ENCODE measurements at places on chromosomes 11 and 22.
A peak's percentile ranks its signal among the peaks of the same experiment; 100 is the strongest.

GRCh38 chr22:36640106-36640672 is 63.4 kb downstream of the CACNG2 start:
- no peak for DNase-seq

DNA sequence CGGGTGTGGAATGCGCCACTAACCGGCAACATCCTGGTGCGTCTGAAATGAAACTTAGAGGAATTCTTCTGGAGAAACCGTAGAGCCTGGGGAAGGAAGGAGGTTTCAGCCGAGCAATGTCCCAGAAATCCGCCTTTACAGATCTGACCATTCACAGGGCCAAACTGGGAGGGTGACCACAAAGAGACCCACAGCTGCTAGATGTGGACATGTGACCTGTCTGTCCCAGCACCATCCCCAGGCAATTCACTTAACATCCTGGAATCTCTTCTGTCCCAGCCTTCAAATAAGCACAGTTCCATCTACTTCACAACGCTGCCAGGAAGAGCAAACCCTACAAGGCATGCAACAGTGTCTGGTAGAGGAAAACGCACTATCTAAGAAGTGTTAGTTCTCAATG is 9.8 kb downstream of the MCAT start:
- no peak for DNase-seq

GRCh38 chr11:47611348-47611794 is 17.2 kb upstream of the C1QTNF4 start:
- DNase-seq, result no peak

GRCh38 chr11:34213366-34213765 is 107.9 kb downstream of the NAT10 start:
- DNase-seq, result no peak

GRCh38 chr22:46974077-46974476 is 211.6 kb downstream of the TBC1D22A start:
- DNase-seq, result no peak

DNA sequence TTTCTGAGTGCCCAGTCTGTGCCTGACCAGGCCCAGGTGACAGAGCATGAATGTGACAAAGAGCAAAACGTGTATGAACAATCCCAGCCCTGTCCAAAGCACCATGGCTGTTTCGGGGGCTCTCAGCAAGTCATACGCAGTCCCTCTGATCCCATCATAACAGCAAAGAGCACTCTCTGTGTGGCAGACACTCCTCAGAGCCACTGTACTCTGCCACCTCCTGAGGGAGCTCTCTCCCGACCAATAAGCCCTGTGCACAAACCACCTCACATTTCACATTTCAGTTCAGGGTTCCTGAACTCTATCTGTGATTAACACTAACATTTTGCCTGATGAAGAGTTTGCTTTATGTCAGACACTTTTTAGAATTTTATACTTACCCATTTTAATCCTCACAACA is 6.6 kb downstream of the DGCR2 start:
- DNase-seq, result no peak

- DNase-seq, result no peak
Measured at GRCh38 chr11:86980086-86980796, 25.0 kb upstream of the FZD4 start.

GRCh38 chr11:9664276-9665171 is 647 bp downstream of the SWAP70 start:
- DNase-seq, result no peak

- DNase-seq, result no peak
Measured at GRCh38 chr11:127818625-127819024, 768.7 kb downstream of the ETS1 start.

DNA sequence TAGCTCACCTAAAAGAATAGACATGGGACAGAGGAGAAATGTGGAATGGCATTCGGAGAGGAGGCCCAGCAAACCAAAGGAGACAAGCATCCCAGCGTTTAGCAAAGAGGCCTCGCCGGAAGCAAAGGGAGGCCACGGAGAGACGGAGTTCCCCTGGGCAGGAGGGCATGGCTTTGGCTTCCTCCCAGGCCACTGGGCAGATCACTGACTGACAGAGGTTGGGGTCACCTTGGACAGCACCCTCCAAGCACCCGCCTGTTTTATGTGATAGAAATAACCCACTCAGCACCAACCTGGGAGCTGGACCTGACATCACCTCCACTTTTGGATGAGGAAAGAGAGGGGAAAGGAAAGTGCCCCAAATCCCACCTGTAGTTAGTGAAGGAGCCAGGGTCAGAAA is 434.1 kb downstream of the BRD1 start:
- no peak for DNase-seq

- DNase-seq, result no peak
Measured at GRCh38 chr11:63557570-63557969, 5.6 kb downstream of the PLAAT2 start.

DNA sequence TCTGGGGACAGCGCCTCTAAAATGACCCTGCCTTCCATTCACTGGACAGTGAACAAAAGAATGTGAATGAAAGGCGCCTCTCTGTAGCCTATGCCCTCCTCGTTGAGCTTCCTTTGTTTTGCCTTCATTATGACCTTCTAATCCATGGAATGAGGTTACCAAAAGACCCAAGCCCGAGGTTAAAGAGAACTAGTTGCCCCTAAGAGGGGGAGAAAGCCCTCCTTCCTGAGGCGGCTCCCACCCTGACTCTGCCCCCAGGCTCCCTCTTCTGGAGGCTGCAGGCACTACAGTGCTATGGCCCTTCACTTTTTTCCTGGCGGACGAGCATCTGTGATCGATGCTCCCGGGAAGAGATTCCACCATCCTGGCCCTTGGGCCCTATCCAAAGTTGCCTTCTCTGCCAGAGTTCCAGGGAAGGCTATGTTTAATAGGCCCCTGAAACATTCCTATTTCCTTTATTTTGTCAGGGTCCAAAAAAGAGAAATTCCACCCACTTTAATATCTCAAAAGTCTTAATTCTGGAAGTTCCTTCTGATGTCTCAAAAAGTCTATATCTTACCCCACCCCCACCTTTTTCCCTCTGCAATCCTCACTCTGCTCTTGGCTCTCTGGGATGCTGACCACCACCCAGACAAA is 147.3 kb downstream of the FEZ1 start:
- peak; percentile 17 for DNase-seq

DNA sequence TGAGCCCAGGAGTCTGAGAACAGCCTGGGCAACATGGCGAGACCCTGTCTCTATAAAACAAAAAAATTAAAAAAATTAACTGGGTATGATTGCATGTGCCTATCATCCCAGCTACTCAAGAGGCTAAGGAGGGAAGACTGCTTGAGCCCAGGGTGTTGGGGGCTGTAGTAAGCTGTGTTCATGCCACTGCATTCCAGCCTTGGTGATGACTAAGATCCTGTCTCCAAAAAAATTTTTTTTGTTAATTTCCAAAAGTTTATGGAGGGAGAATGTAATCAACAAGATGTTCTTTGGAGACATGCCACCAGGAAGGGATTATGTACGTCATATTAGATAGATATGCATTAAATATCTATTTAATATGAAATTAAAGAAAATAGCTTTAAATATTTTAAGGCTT is 267.5 kb downstream of the SBF2 start:
- no peak for DNase-seq

DNA sequence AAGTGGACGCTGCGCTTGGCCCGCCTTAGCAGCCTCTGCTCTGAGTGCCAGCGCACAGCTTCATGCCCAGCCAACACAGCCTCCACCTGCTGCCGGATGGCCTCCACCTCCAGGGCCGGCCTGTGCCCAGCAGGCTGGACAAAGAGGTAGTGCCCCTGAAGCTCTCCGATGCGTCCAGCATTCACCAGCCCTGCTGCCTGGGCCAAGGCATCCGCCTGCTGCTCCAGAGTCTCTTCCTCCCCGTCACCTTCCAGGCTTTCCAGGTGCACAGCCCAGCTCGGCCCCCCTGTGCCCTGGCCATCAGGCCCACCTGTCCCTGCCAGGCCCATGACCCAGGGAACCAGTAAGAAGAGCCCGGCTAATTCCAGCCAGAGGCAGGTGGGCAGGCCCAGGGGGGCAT is 2.5 kb downstream of the PCSK7 start:
- DNase-seq, result no peak

DNA sequence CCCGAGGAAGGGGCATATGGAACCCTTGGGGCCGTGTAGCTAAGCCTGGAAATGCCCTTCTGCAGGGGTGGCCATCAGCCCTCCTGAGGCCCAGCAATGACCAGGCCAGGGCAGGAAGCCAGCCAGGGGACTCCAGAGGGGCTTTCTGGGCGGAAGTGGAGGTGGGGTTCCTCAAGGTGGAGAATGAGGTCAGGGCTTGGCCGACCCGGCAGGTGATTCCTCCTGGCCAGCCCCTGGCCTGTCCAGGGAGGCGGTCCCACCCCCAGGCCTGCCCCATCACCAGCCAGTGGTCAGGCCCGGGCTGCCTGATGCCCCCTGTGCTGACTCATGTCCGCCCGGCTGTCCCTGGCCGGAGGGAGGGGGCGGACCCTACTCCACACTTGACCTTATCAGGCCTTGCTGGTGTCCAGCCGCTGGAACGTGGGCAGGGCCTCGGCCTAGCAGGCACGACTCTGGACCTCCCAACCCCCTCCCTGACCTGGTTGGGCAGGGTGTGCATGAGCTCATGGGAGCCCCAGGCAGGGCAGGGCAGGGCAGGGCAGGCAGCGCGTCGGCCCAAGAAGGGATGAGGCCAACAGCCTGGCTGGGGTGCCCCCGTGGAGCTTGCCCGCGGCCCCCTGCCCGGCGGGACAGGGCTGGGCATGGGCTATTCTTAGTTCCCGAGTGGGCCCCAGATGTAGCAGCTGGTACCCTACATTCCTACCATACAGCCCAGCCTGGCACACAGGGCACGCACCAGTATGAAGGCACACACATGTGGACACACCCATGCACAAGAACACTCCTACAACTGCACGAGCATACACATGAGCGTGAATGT is 35.9 kb downstream of the RPL3 start:
- DNase-seq, result no peak

DNA sequence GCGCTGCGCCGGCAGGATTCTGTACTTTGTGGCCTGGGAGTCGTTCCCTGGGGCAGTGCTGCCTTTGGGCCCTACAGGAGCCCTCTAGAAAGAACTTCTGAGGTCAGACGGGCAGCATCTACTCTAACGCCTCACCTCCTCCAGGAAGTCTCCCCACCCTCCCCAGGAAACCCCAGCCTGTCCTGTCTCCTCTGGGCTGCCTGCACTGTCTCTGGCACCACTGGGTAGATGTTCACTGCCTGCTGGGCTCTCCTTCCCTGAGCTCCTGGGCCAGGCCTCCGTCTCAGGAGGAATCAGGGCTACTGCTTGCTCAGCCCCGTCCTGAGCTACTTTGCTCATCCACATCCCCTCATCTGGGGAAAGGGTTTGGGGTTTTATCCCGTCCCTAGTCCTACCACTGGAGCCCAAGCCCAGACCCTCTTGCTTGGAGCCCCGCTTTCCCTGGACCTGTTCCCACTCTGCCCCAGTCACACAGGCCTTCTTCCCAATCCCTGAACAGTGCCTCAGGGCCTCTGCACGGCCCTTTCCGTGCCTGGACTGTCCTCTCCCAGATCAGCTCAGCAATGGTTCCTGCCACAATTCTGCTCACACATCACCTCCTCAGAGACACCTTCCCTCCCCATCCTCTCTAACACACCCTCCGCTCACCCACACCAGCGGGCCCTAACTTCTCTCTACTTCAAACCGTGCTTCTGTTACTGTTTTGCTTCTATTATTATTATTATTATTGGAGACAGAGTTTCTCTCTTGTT is 11.3 kb upstream of the TREH start:
- DNase-seq, result no peak

DNA sequence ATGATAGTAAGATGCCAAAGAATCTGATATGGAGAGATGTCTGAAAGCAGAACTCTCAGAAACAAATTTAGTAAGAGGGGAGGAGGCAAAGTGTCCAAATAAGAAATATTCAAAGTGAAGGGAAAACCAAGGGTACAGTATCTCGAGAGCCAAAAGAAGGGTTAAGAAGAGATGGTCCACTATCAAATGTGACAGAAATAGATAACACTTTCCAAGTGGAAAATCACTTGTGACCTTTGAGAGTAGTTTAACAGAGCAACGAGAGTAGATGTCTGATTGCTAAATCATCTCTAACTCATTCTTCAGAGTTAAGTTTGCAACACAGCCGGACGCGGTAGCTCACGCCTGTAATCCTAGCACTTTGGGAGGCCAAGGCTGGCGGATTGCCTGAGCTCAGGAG is 4.3 kb upstream of the BUD13 start:
- DNase-seq, result no peak

- DNase-seq, result no peak
Measured at GRCh38 chr11:59862252-59862651, 4.0 kb downstream of the TCN1 start.

- DNase-seq, result no peak
Measured at GRCh38 chr11:86692746-86693145, 20.3 kb upstream of the ME3 start.

DNA sequence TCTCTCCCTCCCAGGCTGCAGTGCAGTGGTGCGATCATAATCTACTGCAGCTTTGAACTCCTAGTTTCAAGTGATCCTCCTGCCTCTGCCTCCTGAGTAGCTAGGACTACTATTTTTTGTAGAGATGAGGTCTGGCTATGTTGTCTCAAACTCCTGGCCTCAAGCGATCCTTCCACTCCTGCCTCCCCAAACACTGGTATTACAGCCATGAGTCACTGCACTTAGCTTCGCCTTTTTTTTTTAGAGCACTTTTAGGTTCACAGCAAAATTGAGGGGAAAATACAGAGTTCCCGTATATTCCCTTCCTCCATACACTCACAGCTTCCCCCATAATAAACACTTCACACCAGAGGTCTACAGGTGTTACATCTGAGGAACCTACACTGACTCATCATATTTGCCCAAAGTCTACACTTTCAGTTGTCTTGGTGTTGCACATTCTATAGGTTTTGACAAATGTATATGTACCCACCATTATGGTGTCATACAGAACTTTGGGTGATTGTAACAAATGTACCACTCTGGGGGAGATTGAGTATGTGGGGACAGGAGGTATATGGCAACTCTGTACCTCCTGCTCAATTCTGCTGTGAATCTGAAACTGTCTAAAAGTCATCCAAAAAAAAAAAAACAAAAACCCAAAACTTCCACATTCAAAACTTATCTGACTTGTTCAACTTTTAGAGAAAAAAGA is 11.3 kb upstream of the SLC37A4 start:
- DNase-seq, result no peak

GRCh38 chr11:7511401-7511800 is 2.4 kb upstream of the PPFIBP2 start:
- no peak for DNase-seq

- DNase-seq, result no peak
Measured at GRCh38 chr11:33624083-33624482, 76.5 kb downstream of the C11orf91 start.

GRCh38 chr11:128341280-128342248 is 245.8 kb downstream of the ETS1 start:
- DNase-seq, result no peak

DNA sequence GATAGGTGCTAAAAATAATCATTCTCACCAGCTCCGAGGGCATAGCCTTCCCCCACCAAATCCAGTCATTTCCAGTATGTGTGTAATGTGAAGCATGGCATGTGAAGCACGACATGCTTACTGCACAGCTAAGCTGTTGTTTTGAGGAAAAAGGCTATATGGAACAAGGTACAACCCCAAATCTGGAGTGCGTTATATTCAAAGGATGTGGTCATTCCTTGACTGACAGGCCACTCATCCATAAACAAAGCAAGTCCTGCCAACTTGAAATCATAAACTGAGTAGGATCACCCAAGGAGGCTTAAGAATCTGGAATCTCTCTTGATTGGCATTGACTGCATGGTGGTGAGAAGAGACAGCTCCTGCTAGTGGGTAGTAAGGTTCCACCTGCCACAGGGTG is 3.7 kb downstream of the MAP6 start:
- no peak for DNase-seq

Measured in activated naive CD8-positive, alpha-beta T cell treated with anti-CD3 and anti-CD28 coated beads, Interleukin-2, amount 50 U/mL, for 16 hours (primary cell).